Eye (tissue), 1 donor: ENCODE measurements at places on chromosomes 16 and 17.

GRCh38 chr16:75908331-75909117 is 182.2 kb upstream of the CPHXL start:
- peak; percentile 42 for DNase-seq

DNA sequence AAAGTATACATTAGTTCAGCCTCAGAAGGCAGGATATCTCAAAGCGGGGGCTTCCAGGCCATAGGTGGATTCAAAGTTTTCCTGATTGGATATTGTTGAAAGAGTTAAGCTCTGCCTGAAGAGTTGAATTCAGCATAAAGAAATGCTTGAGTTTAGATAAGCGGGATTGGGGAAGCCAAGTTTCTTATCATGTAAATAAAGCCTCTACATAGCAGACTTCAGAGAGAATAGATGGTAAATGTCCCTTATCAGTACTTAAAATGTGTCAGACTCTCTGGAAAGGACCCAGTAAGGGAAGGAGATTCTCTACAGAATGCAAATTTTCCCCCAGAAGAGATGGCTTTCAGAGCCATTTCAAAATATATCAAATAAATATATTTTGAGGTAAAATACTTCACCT is 423.5 kb downstream of the SHISA9 start:
- no peak for DNase-seq

GRCh38 chr17:15261802-15262290 is 3.3 kb downstream of the PMP22 start:
- DNase-seq: peak; percentile 59

GRCh38 chr17:28159924-28160323 is 117.4 kb downstream of the NLK start:
- no peak for DNase-seq

DNA sequence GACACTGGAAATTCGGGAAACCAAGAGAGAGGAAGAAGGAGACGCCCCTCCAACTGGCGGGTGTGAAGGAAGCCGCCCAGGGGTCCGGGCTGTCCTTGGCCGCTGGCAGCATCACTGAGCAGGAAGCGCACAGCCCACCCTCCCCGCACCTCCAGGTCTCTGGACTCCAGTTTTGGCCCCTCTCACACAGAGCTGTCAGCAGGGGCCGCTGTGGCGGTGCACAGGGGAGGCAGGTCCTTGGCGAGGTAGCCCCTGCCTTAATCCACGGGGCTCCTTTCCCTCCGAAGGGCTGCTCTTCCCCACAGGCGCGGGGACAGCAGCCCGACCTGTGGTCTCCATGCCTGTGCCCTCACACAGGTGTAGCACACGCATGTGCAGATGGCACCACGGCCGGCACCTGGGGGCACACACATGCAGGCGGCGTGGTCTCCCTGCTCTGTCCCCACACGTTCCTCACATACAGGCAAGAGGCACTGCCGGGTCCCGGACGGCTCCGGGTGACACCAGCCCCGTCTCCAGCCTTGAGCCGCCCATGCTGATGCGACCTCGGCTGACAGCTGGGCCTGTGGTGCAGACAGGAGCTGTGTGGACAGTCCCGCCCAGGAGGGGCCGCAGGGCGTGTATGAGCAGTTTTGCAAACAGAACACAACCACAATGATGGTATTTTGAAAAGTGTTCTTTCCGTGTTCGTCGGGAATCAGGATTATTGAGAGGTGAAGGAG is 26.6 kb upstream of the CHMP6 start:
- peak; percentile 47 for DNase-seq

- peak; percentile 93 for DNase-seq
These were observed at the start of gene FAAP100 for GRCh38 chr17:81552244-81553017. FAAP100 (minus strand) TSS chr17:81552353; CDS start chr17:81552330, 23 bp downstream.

DNA sequence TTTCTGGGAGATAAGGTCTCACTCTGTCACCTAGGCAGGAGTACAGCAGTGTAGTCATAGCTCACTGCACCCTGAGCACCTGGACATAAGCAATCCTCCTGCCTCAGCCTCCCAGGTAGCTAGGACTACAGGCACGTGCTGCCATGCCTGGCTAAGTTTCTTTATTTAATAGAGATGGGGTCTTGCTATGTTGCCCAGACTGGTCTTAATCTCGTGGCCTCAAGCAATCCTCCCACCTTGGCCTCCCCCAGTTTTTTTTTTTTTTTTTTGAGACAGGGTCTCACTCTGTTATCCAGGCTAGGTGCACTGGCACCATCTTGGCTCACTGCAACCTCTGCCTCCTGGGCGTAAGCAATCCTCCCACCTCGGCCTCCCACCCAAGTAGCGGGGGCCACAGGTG is 21.1 kb downstream of the DDX19B start:
- no peak for DNase-seq

DNA sequence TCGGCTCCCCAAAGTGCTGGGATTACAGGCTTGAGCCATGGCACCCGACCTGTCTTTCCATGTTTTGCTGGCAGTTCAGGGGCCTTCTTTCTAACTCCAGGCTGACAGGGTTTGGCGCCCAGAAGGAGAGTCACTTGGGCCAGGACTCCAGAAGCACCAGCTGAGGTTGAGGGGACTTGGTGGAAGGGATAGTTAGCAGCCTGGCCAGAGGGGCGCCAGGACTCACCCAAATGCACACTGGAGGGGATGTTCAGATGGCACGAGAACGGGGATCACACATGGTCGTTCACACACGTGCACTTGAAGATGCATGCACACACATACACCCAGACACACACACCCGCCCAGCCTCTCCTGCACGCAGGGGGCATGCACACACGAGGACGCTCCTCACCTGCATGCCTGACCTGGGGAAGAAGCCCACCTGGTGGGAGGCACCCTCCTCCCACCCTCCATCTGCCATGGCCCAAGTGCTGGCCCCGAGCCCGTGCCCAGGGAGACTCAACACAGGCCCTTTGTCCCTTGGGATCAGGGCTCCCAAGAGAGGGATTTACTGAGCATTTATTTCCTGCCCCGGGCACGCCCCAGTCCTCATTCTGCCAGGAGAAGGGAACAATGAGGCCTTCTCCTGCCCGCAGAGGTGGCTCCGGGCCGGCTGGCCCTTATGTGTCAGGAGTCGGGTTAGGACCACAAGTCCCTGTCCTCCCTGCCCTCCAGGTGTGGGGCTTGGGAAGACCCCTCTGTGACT is 2.3 kb upstream of the PRSS21 start:
- no peak for DNase-seq

GRCh38 chr17:53687324-53687723 is 135.4 kb upstream of the KIF2B start:
- DNase-seq: no peak
